Aorta (tissue), 5 donors: ENCODE measurements at places on chromosomes 4 and X. TPM values are rescaled to one million over a fixed set of nuclear protein-coding genes. Genes with fewer than 3 reads are reported as not detected.

DNA sequence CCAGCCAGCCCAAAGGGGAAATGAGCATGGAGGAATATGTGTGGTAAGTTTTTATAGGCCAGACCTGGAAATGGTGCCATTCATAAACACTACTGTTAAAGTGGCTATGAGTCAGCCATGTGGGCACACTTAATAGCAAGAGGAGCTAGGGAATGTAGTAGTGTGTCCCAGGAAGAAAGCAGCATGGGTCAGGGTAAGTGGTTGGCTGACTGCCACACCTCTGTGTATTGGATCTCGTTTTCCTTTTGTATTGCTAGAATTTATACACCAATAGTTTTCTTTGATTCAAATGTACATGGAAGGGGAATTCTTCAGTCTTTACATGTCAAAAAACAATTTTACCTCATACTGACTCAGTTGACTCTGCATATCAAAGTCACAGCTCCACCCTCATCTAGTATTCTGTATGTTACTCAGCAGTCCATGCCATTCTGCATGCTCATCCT is 22.9 kb upstream of the SGMS2 start:
- DNase-seq, result no peak

DNA sequence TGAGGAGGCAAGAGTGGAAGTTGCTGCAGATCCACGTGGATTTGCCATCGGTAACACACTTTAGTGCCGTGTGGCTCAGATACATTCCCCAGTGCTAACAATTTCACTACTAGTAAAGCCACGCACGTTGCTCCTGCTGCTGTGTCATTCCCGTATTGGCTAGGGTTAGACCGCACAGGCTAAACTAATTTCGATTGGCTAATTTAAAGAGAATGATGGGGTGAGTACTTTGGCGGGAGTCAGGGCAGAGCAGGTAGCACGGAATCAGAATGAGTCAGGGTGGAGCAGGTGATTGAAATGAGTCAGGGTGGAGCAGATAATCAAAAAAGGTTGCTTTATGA is 1337.5 kb downstream of the FSTL5 start:
- peak; percentile 34 for DNase-seq

PRR32 gene
- total RNA-seq, result not detected

DNA sequence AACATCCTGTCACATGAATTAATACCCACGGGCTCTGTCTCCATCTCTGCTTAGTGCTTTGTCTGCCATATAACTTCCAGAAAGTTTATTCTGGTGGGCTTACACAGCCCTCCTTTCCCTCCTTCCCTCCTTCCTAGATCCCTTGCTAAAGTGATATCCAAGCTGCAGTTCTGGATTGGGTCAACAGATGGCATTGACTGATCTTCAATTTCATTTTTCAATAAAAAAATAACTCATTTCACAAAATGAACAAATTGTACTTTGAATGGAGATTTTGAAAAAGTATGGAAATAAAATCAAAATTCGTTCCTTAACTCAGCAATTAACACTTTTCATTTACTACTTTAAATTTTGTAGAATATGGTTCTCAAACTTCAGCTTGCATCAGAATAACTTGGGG is 94.9 kb downstream of the NXF2 start:
- no peak for DNase-seq

MYOZ2 gene
- total RNA-seq, result 9.4 TPM

DUSP21 gene
- total RNA-seq, result not detected

- no peak for DNase-seq
These were observed 49.8 kb upstream of the HMX1 start for GRCh38 chr4:8921465-8921864.
